Astrocyte of the spinal cord (primary cell): ENCODE measurements at places on chromosomes 3 and 15.

- DNase-seq = peak; percentile 55
Observed at GRCh38 chr15:73922186-73923151, 3.8 kb upstream of the LOXL1 start.

DNA sequence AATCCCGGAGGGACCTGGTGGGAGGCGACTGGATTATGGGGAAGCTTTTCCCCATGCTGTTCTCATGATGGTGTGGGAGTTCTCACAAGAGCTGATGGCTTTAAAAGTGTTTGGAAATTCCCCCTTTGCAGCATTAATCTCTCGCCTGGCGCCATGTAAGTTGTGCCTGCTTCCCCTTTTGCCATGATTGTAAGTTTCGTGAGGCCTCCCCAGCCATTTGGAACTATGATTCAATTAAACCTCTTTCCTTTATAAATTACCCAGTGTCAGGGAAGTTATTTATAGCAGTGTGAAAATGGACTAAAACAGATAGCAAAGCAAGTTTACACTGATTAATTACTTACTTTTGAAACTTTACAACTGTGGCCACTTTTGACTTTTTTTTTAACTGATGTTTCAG lies 10.6 kb upstream of the U2SURP start:
- no peak for DNase-seq

DNA sequence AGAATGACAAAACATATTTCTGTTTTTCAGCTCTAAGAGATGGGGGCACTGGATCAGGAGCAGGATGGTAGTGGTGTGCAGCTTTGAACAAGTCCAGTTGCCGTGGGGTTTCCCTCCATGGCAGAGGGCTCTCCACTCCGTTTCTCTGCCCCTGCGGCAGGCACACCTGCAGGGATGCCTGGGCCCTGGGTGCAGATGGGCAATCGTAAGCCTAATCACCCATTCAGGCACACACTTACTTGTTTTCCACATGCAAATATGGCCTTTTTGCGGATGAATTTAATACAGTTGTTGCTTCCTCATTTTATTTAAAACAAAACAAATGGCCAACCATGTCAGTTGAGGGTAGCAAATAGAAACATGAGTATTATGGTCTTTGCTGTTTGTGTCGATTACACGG lies 85.1 kb downstream of the LPP start:
- DNase-seq = no peak

DNA sequence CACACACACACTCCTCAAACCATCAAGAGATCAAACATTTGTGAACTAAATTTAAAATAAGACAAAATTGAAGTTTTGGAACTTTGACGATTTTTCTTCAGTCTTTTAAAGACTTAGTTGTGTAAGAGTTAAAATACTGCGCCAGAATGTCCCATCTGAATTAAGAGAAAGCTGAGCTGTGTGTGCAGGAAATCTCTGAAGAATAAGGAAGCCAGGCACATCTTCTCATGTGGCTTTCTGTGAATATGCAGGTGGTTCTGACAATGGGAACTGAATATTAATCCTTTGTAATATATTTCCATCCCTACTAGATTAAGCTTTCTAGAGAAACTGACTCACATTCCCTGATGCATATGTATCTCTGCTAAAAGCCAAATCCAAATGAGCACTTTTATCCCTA lies 60.1 kb upstream of the ICE2 start:
- DNase-seq = no peak

DNA sequence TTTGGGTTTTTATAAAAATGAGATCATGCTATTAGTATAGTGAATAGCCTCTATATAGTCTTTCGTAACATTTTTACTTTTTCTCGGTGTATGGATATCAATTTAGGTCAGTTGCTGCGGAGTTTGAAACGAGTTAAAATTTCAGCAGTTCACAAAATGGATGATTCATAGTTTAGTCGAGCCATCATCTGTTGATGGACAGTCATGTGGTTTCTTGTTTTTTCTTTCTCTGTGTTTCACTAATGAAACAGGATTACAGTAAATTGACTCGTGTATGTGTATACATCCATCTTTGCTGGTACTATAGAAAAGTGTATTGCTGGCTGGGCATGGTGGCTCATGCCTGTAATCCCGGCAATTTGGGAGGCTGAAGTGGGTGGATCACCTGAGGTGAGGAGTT lies 106.8 kb downstream of the IGF1R start:
- DNase-seq = no peak

DNA sequence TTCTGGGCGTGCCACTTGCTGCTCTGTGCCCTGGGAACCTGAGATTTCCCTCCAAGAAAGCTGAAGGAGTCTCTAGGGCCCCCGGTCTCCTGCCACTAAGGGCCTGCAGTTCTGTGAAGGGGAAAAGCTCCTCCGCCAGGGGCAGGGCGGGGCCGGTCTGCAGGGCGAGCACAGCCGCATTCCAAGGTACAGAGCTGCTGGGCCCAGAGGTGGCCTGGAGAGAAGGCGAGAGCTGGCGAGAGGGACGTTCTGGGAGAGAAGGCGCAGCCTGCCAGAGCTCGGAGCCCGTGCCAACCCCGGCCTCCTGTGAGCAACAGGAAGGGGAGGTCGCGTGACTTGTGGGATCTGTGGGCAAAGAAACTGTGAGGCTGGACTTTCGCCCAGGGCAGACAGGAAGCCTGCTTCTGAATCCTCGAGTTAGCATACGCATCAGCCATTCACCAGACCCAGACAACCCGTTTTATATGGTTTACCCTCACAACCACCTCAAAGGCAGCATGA lies 500.4 kb downstream of the SHQ1 start:
- peak; percentile 90 for DNase-seq

- no peak for DNase-seq
Observed at GRCh38 chr3:170689893-170690660, 104.2 kb upstream of the SLC7A14 start.

DNA sequence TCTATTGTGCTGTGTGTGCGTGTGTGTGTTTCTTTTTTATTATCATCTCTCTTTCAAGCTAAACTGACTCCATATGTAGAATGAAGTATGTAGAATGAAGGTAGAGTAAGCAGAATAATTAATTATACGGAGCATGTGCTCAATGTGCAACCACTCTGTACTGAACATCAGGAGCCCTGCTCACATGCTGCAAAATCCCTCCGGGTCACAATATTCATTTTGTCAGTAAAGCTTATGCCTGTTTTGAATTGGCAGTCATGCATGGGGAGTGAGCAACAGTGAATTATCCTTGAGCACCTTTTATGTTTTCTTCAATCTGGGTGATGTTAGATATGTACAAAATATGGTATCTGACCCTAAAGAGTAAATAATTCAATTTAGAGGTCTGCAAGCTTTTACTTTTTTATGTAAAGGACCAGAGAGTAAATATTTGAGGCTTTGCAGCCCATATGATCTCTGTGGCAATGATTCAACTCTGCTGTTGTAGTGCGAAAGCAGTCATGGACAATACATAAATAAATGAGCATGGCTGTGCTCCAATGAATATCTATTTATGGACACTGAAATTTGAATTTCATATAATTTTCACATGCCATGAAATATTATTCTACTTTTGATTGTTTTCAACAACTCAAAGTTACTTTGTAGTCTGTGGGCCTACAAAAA lies 199.9 kb downstream of the VGLL3 start:
- DNase-seq = no peak

GRCh38 chr15:52144656-52145178 lies 32.1 kb upstream of the BCL2L10 start:
- DNase-seq = peak; percentile 71

DNA sequence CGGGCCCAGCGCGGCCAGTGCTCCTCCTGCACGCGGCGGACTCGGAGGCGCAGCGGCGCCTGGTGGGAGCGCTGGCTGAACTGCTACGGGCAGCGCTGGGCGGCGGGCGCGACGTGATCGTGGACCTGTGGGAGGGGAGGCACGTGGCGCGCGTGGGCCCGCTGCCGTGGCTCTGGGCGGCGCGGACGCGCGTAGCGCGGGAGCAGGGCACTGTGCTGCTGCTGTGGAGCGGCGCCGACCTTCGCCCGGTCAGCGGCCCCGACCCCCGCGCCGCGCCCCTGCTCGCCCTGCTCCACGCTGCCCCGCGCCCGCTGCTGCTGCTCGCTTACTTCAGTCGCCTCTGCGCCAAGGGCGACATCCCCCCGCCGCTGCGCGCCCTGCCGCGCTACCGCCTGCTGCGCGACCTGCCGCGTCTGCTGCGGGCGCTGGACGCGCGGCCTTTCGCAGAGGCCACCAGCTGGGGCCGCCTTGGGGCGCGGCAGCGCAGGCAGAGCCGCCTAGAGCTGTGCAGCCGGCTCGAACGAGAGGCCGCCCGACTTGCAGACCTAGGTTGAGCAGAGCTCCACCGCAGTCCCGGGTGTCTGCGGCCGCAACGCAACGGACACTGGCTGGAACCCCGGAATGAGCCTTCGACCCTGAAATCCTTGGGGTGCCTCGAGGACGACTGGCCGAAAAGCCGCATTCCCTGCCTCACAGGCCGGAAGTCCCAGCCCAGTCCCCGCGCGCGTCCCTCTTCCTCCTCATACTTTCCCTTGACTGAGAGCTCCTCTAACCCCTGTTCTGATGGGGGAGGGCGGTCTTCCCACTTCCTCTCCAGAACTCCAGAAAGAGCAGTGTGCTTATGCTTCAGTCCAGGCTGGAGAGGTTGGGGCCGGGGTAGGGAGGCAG lies 1.4 kb upstream of the IL17RC start:
- DNase-seq = peak; percentile 44

DNA sequence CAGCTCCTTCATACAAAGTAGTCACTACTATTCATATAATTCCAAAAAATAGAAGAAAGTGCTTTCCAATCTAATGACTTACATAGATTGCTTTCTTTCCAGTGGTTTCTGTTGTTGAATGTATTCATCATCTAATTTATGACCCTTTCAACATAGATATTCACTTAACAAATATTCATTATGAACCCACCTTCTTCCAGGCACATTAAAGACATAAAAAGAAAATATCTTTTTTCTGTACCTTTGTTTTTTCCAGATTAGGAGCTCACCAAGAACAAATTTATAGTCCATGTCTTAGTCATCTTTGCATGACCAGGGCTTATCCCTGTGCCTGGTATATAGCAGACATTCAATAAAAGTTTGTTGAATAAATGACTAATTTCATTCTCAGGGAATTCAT lies 32.4 kb upstream of the PDZRN3 start:
- DNase-seq = no peak

GRCh38 chr3:69865925-69866679 lies 126.8 kb downstream of the MITF start:
- no peak for DNase-seq

- no peak for DNase-seq
Observed at GRCh38 chr3:71705681-71706080, 19.5 kb downstream of the EIF4E3 start.

DNA sequence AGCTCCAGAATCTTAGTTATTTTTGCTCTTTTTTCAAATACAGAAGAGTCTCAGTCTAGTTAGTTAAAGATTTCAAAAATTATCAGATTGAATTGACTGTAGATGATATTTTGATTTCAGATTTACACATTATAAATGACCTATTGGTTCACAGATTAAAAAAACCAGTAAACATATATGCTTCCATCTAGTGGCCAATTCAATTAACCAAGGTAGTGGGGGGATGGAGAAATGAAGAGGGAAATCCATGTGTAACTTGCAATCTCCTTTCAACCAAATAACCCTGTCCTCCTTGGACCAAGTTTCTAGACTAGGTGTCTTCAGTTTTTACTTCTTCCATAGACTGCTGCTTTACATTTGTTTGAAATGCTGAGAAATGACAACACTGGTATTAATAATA lies 789.8 kb downstream of the ROBO1 start:
- peak; percentile 45 for DNase-seq

DNA sequence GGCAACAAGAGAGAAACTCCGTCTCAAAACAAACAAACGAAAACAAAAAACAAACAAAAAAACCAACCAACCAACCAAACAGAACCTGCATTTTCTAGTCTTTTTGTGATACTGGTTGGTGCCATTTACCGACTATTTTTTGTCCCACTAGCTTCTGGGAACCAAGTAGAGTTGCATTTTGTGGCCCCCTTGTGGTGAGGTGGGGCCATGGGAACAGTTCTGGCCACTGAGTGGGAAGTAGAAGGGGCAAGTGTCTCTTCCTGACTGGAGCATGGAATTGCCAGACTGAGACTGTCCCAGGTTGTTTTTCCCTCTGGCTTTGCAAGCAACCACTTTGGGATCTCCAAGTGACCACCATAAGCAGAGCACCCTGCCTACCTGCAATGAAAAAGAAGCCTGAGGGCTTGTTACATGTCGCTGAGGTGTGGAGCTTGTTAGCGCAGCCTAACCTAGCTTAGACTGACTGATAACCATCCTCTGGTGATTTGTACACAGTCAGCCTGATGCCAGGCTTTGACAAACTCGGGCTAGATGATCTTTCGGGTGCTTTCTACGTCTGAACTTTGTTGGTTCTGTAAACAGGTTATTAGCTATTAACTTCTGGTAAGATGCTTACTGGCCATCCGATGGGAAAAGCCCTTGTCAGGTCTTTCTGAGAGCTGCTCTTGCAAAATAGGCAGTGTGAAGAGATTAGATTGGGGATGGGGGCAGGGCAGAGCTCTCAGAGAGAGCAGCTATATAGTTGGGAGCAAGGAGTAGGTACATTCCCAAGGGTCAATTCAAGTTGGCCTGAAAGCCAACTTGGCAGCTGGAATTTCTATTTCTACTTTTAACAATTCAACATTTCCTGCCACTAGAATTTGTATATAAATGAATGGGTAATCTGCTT lies 172.2 kb downstream of the SSR3 start:
- DNase-seq = peak; percentile 33

DNA sequence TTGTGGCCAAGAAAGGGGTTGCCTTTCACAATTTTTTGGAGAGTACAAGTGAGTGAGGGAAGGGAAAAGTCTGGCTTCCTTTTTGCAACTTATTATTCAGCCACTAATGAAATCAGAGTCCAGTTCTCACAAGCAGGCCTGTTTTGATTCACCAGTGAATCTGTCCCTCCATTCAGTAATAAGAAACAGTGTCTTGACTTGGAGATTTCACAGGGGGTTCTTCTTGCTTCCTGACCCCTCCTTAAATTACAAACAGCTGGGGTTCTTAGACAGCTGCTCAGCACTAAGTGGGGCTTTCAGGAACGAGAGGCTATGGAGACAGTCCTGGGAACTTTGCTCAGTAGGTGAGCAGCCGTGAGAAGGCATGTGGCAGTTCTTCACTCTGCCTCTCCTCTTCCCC lies 24.5 kb downstream of the SEMA3G start:
- DNase-seq = no peak

DNA sequence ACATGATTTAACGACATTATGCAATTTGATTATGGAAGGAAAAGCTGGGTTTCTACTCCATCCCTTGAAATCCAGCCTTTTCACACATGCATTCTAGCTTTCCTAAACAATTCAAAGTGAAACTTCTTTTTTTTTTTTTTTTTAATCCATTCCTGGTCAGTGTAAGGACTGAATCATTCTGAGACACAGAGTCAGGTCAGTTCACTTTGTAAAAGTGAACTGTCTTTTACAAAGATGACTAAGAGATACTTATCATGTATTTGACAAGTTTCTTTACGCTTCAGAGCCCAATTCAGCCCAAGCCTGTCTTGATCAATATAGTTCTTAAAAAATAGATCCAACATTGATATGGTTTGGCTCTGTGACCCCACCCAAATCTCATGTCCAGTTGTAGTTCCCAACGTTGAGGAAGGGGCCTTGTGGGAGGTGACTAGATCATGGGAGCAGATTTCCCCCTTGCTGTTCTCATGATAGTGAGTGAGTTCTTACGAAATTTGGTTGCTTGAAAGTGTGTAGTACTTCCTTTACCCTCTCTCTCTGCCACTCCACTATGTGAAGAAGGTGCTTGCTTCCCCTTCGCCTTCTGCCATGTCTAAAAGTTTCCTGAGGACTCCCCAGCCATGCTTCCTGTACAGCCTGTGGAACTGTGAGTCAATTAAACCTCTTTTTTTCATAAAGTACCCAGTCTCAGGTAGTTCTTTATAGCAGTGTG lies 345.6 kb upstream of the THBS1 start:
- no peak for DNase-seq
